NAMALWA (cell line): ENCODE measurements at places on chromosomes 7 and 10.

- DNase-seq = no peak
Measured at GRCh38 chr7:37690206-37690605, 6.6 kb downstream of the GPR141 start.

- DNase-seq = no peak
Measured at GRCh38 chr7:132343199-132343598, 233.1 kb downstream of the PLXNA4 start.

DNA sequence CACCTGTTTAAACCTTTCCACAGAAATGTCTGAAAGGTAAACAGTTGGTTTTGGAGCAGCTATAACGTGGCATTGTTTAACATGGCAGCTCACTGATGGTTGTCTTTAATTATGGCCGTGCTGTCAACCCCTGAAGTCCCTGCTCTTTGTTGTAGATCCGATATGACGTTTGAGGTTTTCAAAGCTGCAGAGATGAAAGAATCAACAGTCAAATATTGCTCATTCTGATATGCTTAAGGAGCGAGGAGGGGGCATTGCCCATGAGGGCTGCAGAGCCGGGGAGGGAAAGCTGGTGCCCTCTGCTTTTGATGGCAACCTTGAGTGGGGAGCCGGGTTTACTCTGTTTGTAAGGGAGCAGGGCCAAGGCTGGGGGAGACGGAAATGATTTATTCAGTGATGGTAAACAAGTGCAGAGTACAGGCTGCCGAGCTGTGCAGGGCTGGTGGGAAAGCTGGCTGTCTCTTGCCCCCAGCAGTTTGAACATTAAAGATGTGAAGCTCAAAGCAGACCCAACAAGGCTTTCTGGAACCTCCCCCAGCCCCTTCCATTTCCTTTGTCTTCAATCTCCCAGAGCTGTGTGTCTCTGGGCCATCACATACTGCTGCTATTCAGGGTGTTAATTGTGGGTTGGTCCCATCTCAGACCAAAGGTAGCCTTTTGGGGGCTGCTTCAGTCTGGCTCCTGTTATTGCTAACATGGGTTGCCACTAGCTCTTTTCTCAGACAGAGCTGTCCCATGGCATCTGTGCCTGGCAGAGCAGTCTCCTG, 345.5 kb downstream of the LRMDA start:
- no peak for DNase-seq

DNA sequence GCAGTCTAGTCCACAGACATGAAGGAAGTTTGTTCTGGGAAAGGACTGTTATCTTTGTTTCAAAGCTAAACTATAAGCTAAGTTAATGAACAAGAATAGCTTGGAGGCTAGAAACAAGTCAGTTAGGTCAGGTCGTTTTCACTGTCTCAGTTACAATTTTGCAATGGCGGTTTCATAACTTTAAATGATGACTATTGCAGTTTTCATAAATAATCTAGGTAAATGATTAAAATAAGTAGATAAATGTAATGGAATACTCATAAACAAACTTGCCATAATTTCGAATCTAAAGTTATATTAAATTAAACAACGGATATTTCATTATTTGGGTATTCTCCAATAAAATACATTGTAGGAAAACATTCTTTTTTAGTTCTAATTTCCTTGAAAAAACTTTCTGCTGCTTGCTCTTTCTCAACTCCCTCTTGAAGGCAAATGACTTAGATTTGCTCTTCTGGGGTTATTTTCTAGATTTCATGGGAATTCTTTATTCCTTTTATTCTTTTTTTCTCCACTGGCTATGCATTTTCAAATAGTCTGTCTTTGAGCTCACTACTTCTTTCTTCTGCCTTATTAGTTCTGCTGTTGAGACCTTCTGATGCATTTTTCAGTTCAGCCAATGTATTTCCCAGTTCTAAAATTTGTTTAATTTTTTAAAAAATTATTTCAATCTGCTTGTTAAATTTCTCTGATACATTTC, 103.8 kb upstream of the APBB1IP start:
- no peak for DNase-seq

GRCh38 chr10:7260412-7260900, 150.4 kb downstream of the SFMBT2 start:
- DNase-seq = peak; percentile 87

- no peak for DNase-seq
Measured at GRCh38 chr7:39304178-39304577, 262.0 kb upstream of the YAE1 start.

DNA sequence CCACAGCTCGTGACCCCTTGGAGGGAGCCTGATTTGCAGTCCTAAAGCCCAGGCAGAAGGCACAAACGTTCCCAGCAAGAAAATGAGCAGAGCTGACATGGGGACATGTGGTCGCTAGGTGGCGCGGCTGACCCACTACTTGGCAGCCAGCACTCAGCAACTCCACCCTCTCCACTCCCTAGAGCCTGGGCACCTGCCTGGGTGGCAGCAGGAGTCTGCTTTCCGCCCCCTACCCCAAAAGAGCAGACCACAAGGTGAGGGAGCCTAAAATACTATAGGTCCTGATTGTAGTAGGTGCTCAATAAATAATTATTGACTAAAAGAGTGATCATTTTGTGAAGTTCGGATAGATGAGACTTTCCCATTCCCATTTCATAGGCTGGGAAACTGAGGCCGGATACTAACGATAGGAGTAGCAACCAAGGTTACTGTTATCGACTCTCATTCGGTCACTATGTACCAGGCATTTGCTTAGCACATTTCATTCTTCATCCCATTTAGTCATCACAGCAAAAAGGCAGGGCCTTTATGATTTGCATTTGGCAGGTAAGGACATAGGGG, 57.4 kb downstream of the NEUROG3 start:
- DNase-seq = peak; percentile 76

- no peak for DNase-seq
Measured at GRCh38 chr10:74424565-74424964, 273.5 kb downstream of the ADK start.

- peak; percentile 78 for DNase-seq
Measured at GRCh38 chr10:132560241-132560731, 22.7 kb downstream of the INPP5A start.

DNA sequence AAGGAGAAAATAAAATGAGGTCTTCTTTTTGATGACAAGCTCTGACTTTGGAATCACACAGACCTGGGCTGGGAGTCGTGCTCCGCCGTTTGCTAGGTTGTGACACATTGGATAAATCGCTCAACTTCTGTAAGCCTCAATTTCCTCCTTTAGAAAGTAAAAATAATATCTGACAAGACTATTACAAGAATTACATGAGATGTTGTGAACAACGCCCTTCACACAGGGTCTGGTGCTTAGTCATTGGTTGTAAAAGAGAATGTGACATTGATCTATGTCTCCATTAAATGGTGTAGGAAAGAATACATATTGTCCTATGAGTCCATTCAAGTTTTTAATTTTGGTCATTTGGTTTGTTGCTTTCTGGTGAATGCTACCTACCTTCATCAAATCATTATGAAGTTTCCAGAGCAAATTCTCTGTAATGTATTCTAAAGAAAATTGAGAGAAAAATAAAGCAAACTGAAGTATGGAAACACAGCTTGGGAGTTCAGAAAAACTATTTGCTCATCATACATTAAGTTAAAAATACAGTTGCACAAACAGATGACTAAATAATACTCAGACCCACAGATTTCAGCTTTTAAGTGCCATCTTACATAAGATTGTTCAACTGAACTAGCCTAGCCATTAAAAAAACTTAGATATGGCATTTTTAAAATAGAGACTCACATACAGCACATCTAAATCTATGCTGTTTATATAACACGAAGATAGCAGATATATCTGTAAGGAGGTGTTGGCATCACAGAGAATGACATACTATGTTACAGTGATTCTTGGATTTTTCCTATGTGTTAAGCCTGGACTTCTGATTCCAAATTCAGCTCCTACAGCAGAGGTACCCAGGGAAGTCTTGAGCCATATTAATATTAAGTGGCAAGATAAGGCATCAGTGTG, 12.3 kb upstream of the ADRB1 start:
- DNase-seq = no peak

DNA sequence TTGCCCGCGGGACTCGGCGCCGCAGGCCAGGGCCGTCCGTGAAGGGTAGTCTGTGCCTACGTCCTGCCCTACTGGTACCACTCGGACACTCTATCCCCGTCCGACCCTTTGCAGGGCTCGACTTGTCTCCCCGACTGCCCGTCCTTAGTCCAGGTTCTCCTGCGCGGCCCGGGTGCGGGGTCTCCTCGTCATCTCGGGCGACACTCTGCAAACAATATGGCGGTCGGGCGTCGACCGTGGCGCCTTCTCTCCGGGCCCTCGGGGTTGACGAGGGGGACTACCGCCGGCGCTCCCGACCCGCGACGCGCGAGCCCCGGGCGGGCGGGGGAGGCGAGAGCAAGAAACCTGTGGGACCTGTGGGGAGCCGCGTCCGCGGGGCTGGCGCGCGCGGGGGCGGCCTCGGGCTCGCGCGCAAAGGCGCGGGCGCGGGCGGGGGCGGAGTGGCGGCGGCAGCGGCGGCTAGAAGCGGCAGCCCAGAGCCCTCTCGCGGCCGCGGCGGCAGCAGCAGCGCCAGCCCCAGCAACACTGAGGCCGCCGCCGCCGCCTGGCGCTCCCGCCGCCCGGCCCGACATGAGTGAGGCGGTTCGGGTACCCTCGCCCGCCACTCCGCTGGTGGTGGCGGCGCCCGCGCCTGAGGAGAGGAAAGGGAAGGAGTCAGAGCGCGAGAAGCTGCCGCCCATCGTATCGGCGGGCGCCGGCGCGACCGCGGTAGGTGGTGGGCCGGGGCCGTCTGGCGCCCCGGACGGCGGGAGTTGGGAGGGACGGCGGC, at the start of gene HECTD2:
TSS of gene HECTD2 (plus strand) at position 476 of the 769 bp plus-strand sequence. CDS start at position 571, 95 bp downstream.
- peak; percentile 82 for DNase-seq

DNA sequence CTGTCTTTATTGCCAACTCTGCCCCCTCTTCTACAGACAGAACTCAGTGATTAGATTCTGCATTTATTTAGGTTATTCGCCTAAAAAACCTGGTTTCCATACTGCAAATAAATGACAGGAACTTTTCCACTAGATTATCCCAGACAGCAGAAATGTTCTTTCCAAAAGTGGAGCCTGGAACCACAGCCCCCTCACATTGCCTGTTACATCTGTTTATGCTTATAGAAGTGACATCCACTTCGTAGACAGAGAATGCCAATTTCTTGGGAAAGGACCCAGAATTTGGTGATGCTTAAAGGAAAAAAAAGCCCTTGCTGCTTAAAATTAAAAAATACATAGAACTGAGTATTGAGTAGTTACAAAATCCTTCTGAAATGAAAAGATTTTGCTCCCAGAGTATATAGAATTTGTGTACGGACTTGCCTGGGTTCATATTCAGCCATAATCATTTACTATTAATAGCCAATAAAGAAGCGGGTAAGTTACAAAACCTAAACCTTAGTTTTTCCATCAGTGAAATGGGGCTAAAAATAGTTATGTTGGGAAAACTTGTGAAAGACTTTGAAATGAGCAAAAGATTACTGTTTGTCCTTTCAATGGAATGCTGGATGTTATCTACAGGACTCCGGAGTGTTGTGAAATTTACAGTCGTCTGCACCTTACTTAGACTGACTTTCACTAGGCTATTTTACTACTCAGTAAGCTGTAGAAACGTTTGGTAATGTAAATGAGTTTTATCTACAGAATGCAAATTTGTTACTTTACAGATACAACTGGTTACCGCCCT, 1.1 kb upstream of the PPP1R9A start:
- DNase-seq = no peak

DNA sequence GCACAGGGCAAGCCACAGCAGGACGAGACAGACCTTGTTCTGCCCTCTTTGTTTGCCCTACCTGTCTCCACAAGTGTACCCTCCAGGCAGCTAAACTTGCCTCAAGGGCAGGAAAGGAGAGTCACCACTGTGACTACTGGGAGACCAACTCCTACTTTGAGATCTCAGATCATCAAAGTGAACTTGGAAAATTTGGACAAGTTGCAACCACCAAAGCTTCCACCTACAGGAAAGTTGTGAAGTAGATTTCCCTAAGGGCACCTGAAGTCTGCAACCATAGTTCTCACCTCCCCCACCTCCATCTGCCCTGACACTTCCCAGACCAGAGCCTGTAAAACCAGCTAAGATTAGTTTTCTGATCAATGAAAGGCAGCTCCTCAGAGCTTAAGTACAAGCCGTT, 2.5 kb upstream of the WDR91 start:
- DNase-seq = no peak

DNA sequence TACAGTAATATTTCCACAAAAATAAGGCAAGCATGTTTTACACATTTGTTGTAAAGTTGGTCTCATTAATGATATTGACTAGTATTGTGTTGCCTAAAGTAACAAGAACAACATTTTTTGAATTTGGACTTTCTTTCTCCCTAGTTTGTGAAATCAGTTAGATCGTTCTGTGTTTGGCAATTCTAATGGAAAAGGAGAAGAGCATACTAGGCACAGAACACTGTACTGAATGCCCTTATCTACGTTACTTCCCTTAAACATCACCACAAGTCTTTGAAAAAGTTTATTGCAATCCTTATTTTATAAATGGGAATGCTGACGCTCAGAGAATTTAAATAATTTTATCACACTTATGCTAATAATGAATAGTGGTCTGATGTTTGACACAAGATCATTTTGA, 372.2 kb downstream of the EXOC4 start:
- no peak for DNase-seq

DNA sequence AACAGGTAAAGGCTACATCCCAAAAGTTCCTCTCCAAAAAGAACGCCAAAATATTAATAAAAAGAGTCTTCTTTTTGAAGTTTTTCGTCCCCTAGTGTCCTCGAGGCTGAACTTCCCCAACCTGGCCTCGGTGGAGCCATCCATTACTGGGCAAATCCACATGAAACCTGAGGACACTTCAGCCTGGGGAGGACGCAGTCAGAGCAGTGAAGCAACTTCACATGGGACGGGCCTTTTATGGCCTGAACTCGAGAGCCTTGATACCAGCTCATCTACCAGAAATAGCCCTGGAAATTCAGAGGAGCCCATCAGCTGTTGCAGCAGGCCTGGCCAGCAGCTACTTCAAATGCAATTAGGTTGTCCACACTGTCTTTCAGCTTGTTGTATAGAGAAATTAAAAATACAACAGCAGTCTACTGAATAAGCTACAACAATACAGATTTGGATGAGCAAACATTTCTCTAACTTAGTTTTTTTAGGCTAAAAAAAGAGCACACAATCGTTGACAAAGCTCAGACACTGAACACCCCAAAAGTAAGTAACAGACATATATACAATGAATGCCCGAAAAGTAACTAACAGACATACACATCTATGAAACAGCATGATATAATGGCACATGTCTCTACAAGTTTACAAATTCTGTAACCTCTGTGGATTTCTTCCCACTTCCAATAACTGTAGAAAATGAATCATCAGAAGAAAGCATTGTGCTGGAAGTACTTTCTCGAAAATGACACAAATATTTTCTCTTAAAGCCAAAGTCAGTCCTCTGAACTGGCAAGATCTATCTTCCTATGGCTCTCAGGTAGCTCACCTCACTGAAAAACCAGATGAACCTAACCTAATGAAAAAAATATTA, at the start of gene SVIL:
TSS of gene SVIL (minus strand) at position 208 of the 862 bp plus-strand sequence. CDS start 79,913 bp downstream, outside the sequence.
- DNase-seq = no peak

- no peak for DNase-seq
Measured at GRCh38 chr10:127345231-127345965, 149.0 kb upstream of the INSYN2A start.

DNA sequence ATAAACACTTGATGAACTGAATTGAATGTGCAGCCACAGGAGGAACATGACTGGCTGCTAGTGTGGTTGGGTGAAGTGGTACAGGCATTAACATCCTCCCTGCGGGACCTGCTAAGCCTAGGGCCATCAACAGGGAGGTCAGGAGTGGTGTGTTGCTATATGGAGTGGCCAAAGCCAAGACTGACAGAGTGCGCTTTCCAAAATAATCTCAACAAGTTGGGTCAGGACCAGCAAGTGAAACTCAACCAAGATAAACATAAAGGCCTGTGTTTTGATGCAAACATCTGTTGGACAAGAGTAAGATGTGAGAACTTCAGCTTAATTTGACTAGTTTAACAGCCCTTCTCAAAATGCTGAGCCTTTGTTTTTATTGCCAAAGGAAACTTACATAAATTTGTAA, 97.7 kb downstream of the WDFY4 start:
- DNase-seq = no peak

- peak; percentile 95 for DNase-seq
Measured at GRCh38 chr10:12484941-12485805, 135.8 kb downstream of the CAMK1D start.
